Fibroblast of skin of right quadriceps (primary cell): ENCODE measurements at places on chromosomes 7 and 10.
A peak's percentile ranks its signal among the peaks of the same experiment; 100 is the strongest.

GRCh38 chr10:13310518-13311176 lies 10.8 kb upstream of the PHYH start:
- no peak for DNase-seq

DNA sequence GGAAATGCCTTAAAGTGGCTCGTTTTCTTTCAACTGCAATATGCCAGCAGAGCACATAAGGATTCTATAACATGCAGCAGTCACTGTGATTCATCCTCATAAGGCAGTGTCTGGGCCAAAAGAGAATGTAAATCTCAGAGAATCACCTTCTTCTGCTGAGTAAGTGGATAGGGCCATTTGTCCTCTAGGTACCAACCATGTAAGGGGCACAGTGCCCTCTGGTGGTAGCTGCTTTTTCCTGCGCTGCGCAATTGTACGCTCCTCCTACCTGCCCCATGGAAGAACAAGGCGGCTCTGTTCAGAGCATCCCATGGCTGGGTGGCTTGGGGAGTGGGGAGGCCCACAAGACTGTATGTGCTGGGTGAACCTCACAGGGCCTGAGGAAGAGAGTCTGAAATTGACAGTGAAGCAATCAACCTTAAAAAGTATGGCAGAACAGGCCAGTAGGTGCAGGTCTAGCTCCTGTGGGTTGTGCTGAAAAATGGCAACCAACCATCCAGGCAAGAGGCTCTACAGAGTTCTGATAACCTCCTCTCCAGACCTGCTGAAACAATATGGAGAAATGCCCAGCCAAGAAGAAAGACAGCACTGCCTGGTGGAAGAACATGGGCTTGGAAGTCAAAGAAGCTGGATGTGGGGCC lies 78.6 kb upstream of the C10orf90 start:
- DNase-seq = peak; percentile 93

- no peak for DNase-seq
Measured at GRCh38 chr7:65972976-65973375, 9.0 kb downstream of the GUSB start.

GRCh38 chr7:130384371-130384801 lies 4.1 kb downstream of the CPA1 start:
- no peak for DNase-seq

- DNase-seq = peak; percentile 36
Measured at GRCh38 chr10:43942096-43942850, 293.6 kb upstream of the ZNF32 start.

DNA sequence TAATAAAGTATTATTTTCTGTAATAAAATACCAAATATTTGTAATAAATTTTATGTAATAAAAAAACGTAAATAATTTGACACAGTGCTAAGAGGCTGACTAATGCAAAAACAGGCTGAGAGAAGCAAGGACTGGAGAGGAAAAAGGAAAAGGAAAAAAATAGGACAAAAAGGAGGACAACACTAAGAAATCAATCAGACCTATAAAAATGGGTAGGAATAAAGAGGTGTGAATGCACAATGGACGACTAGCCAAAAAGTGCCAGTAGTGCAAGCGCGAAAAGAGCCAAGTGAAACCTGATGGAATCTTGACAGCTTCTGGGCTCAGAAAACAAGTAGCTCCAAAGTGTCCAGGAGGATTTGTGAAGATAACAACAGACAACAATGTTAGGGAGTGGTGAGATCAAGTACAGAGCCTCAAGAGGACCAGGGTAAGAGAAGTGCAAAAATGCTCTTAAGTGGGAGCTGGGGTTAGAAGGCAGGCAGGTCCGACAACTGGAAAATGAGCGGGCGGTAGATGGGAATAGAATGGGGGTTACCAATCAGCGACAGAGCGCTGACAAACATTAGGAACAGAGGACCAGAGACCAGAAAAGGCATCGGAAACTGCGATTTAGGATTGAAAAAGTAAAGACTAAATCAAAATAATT lies 1.2 kb downstream of the BRAF start:
- no peak for DNase-seq

- no peak for DNase-seq
Measured at GRCh38 chr7:113198226-113198625, 79.9 kb upstream of the SMIM30 start.

DNA sequence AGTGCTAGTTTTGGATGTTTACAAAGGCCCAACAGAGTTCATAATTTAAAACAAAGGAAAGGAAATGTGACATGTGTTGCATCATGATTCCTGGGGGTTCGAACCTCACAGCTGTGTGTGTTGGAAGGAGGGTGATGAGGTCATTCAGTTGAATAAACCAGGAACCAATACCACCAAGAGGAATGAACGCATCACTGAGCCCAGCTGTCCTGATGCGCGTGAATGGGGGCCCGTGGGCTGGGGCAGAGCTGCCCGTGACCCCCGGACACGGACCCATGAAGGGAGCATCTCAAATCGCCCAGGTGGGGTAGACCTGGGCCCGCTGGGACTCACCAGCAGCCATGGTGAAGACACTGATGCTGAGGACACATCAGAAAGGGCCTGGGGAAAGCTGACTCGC lies 33.0 kb downstream of the BRI3 start:
- DNase-seq = peak; percentile 13

DNA sequence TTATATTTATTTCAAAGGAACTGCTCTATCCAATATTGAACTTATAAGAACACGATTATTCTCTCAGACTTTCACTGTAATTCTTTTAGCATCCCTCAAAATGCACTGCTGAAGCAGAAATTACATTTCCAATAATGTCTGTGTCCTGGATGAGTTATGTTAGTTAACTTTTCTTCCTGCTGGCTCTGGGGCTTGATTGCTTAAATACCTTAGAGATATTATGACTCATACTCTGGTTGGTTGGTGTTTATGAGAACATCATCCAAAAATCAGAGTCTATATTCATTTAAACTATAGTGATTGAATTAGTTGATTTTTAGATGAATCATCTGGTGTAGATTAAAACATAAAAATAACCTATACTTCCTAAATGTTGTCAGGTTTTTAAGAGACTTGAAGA lies 246.3 kb upstream of the VWC2 start:
- DNase-seq = no peak

GRCh38 chr7:70590126-70590854 lies 541.7 kb upstream of the GALNT17 start:
- DNase-seq = no peak

DNA sequence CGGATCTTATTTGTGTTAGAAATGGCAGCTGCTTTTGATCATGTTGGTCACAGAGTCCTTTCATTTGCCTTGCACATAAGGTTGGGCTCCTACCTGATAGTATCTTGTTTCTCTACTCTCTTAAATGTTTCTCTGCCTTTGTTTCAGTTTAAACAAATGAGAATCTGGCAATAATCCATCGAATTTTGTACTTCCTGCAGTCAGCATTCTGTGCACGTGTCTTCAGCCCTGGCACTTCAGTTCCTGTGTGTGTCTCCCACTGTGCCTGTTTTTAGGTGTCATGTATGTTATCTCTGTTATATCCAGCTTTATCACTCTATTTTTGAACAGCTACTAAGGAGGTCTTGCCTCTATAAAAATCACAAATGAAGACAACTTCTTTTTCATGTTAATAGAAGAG lies 28.4 kb upstream of the PTER start:
- no peak for DNase-seq

GRCh38 chr7:122919643-122920181 lies 33.5 kb upstream of the CADPS2 start:
- no peak for DNase-seq

- DNase-seq = no peak
Measured at GRCh38 chr7:130070861-130071622, 708 bp downstream of the KLHDC10 start.

DNA sequence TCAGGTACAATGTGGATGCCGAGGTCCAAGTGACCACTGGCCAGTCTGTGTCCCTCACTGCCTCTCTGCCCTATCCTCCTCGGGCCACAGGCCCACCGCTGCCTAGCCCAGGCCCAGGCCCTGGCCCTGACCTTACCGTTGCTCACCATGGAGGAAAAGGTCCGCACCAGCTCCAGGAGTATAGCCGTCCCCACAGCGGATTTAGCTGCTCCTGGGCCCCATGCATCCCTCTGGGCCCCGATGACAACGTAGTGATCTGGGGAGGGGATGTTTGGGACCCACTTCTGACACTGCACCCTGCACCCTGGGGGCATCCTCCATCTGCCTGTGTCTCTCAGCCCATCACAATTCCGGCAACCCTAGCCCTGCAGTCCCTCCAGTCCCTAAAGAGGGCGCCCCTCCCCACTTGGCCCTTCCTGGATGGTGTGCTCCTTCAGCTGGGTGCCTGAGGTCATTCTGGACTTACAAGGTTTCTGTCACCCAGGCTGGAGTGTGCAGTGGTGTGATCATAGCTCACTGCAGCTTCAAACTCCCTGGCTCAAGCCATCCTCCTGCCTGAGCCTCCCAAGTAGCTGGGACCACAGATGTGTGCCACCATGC lies 12.1 kb downstream of the TFR2 start:
- DNase-seq = no peak

GRCh38 chr7:1611708-1612241 lies 41.9 kb upstream of the PSMG3 start:
- DNase-seq = peak; percentile 71

DNA sequence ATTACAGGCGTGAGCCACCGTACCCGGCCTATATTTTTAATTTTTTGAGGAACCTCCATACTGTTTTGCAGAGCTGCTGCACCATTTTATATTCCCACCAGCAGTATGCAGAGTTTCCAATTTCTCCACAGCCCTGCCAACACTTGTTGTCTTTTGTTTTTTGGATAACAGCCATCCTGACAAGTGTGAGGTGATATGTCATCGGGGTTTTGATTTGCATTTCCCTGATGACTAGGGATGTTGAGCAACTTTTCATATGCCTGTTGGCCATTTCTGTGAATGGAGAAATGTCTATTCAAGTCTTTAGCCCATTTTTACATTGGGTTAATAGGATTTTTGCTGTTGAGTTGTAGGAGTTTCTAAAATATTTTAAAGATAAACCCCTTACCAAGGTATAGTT lies 22.2 kb downstream of the ENTPD7 start:
- peak; percentile 79 for DNase-seq

GRCh38 chr7:23377134-23377533 lies 78.0 kb downstream of the MALSU1 start:
- DNase-seq = no peak

DNA sequence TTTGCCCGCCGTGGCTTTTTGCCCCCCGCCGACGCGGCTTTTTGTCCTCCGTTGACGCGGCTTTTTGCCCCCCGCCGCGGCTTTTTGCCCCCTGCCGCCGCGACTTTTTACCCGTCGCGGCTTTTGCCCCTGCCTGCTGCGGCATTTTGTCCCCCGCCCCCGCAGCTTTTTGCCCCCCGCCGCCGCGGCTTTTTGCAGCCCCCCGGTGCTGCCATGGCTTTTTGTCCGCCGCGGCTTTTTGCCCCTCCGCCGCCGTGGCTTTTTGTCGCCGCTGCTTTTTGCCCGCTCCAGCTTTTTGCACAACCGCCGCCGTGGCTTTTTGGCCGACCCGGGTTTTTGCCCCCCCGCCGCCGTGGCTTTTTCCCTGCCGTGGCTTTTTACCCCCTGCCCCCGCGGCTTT lies 506.6 kb downstream of the ZNF37A start:
- DNase-seq = no peak

GRCh38 chr7:44187636-44188416 lies 1.4 kb downstream of the GCK start:
- DNase-seq = no peak

DNA sequence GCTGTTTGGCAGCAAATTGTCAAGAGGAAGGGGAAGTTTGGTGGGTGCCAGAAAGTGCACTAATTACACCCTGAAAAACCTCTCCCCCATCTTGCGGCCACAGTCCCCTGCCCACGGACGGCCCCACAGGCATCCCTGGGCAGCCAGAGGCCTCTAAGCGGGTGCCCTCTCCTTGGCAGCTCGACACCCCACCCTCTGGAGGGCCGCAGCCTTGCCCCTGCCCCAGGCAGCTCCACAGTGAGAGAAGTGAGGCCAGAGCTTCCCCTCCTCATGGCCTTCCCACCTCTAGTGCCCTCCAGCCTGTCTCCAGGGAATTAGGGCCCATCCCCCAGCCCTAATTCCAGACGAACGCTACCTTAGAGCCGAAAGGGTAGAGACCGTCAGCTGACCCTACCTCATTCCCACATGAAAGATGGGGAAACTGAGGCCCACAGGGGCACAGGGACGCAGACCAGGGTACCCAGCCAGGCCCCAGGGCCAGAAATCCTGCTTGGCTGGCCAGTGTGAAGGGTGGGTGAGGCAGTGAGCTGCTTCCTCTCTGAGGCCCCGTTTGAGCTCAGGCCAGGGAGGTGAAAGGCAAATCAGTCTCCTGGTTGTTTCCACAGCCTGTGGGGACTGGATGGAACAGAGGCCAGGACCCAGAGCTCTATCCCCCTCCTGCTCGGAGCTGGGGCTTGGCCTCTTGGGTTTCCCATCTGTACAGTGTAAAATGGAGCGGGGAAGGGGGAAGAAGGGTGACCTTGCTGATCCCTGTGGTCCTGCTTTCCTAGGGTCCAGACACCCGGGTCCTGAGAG lies 10.0 kb downstream of the ZCCHC24 start:
- DNase-seq = no peak

GRCh38 chr7:25494896-25495295 lies 266.6 kb upstream of the NPVF start:
- DNase-seq = no peak

DNA sequence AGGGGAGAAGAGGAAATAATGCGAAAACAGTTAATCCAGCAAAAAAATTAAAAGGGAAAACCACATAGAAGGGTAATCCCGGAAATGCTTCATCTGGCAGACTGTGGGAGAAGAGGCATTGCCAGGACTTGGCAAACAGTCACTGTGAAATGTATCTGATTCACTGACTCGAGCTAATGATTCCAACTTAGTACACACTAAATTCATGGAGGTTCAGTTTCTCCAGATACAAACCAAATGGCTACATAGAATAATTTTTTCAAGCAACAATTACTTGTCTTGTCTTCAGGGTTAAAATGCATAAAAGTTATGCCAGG lies 36.4 kb downstream of the GDI2 start:
- peak; percentile 73 for DNase-seq

DNA sequence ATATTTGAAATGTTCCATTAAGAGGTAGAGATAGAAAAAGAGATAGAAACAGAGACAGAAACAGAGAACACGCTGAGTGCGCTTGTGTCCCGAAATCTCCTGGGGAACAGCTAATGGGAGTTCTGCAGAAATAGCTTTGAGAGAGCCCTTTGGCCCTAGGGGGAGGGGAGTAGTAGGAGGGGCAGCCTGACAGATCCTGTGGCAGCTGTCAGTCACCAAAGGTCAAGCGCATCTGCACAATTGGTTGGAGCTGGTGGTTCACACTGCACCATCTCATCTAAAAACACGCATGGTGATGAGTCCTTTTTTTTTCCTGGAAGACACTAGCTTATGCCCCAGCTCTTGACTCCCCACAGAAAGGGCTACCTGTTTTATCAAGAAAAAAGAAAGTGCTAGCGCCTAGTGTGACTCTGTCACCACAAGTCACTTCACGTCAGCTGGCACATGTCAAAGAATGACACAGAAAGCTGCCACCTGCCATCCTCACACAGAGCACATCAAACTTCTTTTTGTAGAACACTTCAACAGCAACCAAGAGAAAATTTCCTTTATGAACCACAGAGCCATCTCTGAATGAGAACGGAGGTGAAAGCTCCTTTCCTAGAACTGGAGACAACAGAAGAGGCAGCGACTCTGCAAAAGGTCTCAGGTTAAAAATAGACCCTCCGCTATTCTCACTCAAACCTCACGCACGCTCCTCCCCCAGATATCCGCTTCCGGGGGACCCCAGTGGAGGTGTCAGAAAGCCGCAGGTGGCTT lies 125.7 kb downstream of the GFRA1 start:
- no peak for DNase-seq

- no peak for DNase-seq
Measured at GRCh38 chr7:152597507-152597906, 78.4 kb downstream of the XRCC2 start.

GRCh38 chr7:75955331-75955955 lies 39.0 kb downstream of the TMEM120A start:
- DNase-seq = no peak

GRCh38 chr7:45387837-45388236 lies 186.3 kb upstream of the ADCY1 start:
- no peak for DNase-seq
